SW480 (cell line): ENCODE measurements at places on chromosomes 5 and 9.

DNA sequence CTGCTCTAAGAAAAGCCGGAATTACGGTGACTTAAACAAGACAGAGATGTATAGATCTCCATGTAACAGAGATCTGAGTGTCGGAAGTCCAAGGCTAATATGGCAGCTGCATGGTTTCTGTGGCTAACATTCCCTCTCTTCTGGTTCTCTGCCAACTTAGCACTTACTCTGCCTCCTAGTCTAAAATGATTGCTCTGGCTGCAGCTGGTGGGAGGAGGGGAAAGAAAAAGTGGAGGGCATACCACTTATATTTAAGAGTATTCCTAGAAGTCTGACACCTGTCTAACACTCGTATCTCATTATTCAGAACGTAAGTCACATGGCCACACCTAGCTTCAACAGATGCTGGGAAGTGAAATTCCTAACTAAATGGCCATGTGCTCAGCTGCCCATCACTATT lies 551.5 kb upstream of the TLE4 start:
- DNase-seq: no peak

- DNase-seq: no peak
Observed at GRCh38 chr9:36401164-36401740, 1.2 kb upstream of the RNF38 start.

DNA sequence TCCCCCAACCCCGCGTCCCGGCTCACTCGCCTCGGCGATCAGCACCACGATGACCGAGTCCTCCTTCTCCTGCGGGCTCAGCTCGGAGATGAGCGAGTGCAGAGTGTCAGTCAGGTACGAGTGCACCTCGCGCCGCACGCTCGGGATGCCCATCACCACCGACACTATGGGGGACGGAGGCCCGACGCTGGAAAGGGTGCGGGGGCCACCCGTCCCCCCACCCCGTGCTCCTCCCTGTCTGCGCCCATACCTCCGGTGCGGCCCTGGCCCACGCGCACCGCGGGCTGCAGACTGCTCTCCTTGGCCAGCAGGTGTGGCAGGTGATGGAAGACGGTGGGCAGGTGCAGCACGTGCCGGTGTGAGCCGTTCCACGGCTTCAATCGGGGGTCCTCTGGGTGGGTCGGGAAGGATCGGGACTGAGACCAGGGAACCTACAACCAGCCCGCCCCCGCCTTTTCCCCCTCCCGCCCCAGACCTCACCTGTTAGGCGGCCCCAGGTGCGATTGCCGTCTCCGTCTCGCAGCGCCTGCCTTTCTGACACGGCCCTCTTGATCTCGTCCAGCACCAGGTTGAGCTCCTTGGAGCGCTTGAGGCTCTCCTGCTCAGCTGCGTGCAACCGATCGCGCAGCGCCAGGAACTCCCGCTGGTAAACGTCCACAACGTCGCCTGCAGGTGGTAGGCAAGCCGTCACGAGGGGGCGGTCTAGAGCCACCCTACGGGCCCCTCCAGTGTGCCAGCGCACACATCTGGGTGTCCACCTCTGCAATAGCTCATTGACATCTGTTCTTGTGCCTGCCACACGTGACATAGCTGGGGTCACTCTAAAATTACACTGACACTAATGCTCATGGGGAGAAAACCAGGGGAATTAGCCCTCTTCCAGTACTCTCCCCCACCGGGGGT lies 5.1 kb downstream of the MGAT4B start:
- DNase-seq: no peak

GRCh38 chr5:167765352-167765751 lies 526.1 kb upstream of the WWC1 start:
- DNase-seq: no peak

- DNase-seq: no peak
Observed at GRCh38 chr9:99663856-99664255, 157.8 kb upstream of the NR4A3 start.
